ENCODE measurements at places on chromosomes 4 and X.

DNA sequence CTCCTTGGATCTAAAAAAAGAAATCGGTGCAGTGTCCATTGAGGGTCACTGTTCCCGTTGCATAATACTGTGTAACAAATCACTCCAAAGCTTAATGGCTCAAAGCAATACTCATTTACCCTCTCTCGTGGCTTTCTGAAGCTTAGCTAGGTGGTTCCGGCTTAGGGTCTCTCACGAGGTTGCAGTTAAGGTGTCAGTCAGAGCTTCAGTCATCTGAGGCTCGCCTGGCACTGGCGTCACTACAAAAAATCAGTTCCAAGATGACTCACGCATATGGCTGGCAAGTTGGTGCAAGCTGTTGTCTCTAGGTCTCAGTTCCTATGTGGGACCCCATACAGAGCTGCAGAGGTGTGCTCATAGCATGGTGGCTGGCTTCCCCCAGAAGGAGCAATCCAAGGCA, 91.0 kb downstream of the BEND2 start:
- DNase-seq, result no peak

- DNase-seq, result no peak
These were observed 62.5 kb downstream of the FSTL5 start for GRCh38 chr4:162101337-162101736.

- DNase-seq, result no peak
These were observed 100.6 kb downstream of the NHS start for GRCh38 chrX:17475449-17476217.

DNA sequence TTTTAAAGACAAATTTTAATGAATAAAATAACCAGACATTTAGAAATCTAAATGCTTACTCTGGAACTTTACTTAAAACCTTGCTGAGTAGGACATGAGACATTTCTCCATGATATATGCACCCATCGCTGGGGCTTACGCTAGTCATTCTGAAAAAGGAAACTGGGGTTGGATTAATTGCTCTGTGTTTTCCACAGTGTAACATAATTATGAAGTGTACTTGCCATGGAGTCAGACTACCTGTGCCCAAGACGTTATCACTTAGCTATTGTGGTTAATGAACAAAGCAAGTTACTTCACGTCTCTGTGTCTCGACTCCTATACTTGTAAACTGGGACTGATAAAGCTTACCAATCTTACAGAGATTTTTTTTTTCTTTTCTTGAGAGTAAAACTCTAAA, 47.8 kb downstream of the SHISA3 start:
- DNase-seq, result no peak

GRCh38 chrX:100440006-100440405, 29.9 kb upstream of the PCDH19 start:
- DNase-seq, result no peak

GRCh38 chr4:95106408-95106928, 348.7 kb downstream of the BMPR1B start:
- DNase-seq, result no peak

DNA sequence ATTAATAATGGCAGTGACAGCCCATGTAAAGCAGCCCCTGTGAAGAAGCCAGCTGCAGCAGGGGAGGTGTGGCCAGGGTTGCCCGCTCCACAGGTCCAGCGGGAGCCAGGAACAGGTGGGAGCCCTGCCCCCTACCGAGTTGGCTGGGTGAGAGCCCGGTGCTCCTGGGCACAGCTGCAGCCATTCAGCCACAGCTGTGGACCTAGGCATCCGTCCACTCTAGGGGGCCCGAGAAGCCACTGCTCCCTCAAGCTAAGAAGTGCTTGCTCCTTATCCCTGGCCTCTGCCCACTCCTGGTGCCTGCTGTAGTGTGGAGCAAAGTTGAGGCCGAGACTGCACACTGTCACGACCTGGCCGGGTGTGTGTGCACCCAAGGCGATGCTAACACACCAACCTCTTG, 1469.0 kb downstream of the PCDH7 start:
- DNase-seq, result no peak

DNA sequence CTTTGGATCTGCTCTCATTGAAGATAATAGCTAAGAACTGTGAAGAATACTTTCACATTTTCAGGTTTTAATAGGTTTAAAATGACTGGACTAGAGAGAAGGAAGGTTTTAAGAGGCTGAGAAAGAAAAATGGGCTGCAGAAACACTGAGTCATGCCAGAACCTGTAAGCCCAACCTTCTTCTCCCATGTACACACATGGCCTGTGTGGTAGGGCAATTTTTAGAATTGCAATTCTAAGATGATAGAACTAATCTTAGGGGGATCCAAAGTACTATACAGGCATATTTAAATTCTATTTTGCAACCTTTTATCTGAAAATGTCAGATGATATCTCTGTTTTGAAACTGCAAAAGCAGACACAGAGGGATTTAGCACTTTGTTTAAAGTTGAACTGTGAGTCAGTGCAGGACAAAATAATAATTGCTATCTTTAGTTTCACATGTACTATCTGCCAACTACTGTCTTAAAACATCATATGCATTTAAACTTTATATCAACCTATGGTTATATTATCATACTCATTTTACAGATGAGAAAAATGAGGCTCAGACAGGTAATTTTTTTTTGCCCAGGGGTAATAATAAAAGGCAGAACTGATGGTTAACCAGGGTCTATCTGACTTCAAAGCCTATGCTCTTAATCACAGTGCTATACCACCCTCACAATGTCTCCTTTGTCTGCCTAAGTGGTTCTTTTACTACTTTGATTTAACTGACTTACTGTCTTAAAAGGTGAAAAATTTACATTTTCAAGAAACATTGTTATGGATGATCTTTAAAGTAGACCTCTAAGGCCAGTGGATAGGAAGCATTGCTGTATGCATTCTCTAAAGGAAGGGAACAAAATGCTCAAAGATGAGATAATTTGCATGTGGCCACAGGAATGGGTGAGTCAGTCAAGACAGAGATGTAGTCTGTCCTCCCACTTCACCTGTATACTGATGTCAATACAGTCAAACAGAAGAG, 4.3 kb downstream of the TMPRSS11E start:
- no peak for DNase-seq

GRCh38 chr4:141329174-141329569, 108.5 kb downstream of the ZNF330 start:
- DNase-seq, result no peak

DNA sequence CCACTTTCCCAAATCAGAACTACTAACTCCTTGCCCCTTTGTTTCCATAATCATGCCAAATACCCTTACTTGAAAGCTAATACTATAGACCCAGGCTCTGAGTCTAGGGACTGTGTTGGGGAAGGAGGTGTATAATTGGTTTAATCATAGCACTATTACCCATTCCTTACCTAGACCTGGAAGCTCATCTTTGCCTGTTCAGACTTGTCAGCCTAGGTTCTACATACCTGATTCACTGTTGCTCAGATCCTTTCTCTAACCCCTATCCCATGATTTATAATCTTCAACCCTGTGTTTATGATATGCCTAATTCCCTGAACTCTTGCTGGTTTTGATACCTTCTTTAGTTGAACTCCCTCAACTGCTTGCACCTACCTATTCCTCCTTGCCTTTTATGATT, 123.1 kb upstream of the GRIA3 start:
- DNase-seq, result no peak

DNA sequence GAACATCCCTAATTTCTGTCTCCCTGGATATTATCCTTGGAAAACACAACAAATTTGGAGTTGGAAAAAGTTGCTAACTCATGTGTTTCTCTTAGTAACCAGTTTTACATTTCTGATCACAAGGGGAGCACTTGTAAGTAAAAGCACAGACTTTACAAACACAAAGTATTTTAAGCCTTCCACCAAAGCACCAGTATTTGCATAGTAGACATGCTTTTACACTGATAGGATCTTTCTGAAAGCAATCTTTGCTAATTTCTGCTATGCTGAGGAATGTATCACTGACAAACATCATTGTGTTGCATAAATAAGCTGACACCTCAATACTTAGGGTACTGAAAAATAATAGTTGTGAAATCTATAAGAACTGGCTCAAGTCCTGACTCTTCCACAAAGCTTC, 100.6 kb downstream of the MID1 start:
- no peak for DNase-seq

DNA sequence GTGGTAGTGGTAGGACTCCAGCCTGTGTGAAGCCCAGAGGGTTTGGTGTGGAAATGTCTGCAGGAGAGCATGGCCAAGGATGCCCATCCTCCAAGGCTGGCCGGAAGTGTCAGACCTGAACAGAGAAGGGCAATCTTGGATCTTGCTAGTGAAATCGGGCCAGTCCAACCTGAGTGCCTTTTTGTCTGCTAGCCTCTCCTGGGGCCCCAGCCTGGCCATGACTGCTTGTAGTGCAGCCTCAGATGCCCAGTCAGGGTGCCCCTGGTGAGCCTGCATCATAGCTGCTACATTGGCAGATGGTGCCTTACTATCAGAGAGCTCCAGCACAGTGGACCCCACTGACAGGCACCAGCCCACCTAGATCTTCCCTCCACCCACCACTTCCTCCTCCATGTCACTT, 99.3 kb upstream of the PCDH18 start:
- no peak for DNase-seq

GRCh38 chrX:38878641-38879340, 77.5 kb downstream of the MID1IP1 start:
- no peak for DNase-seq

DNA sequence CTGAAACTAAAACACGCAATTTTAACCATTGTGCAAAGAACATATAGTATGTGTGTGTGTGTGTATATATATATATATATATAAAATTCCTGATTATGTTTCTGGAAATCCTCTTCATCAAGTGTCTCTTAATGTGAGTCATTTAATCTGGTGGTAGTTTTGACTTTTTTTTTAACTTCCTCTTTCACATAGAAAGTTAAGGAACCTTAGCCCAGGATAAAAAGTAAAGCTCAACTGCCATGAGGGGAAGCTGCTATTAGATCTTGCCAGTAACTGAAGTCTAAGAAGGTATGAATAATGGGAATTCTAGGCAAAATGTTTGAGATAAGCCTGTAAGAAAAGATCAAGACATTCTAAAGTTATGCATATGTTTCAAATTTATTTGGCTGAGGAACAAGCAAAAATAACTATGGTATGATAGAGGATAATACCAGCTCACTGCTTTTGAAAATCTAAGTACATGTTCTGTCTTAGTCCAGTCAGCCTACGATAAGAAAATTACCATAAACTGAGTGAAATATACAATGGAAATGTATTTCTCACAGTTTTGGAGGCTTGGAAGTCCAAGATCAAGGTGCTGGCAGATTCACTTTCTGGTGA, 757.0 kb downstream of the TRAM1L1 start:
- DNase-seq, result no peak

DNA sequence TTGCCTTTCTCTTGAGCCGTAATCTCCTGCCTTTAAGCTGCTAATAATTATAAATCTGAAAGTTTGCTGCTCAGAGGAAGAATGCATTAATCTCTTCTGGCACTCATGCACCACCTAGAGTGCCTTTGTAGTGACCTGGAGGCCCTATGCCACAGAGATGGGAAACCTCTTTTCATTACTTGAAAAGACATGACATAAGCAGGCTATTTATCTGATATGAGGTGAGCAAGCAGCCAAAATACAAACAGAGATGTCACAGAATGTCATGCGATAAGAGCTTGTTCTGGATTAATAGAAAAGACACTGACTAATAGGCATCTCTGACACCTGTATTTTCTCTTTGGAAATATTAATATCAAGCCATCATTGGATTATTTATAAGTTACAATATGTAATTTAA, 42.3 kb downstream of the GABRB1 start:
- DNase-seq, result no peak

GRCh38 chr4:150569384-150569987, 12.5 kb upstream of the MAB21L2 start:
- no peak for DNase-seq

DNA sequence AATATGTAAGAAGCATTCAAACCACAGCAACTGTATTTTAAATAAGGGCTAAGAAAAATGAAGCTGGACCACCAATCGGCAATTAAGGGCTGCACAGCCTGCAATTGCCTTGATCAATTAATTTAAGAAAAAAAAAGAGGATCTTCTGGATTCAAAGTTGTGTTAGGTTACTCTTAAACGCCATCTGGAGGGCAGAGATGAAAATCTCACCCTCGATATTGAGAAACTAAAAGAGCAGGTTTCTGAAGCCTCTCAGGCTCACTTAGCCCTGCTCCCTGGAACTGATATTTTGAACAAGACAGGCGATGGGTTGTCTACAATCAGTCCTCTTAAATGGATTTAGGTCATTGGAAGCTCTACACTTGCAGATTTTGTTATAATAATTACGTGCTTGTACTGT, 579.4 kb downstream of the GRXCR1 start:
- no peak for DNase-seq

DNA sequence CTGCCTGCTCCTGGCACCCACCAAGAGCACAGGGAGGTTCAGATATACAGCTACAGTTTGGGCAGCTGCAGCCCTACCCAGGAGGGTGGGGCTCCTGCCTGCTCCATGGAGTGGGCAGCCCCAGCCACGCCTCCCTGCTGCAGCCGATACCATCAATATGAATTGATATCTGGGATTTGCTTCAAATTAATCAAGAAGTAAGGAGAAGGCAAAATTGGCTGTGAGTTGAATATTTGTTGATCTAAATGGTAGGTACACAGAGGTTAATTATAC, 31.2 kb upstream of the ZNF280C start:
- no peak for DNase-seq

DNA sequence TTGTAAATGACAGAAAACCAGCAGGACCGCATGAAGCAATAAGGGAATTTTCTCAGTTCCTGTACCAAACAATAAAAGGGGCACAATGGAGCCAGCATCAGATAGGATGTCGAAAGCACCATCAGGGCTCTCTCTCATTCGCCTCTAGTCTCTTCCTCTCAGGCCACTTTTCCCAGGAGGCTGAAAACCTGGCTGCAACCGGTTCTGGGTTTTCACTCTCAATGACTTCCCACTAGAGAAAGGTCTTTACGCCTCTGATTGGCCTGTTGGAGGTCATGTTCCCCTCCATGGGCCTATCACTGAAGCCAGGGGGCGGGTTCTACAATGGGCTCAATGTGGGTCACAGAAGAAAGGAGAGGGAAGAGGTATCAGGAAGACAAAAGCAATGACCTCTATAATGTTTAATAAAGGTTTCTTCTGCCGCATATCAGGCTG, 29.3 kb downstream of the ZNF827 start:
- peak; percentile 85 for DNase-seq

GRCh38 chr4:185933078-185933581, 121.1 kb upstream of the SORBS2 start:
- DNase-seq, result no peak

DNA sequence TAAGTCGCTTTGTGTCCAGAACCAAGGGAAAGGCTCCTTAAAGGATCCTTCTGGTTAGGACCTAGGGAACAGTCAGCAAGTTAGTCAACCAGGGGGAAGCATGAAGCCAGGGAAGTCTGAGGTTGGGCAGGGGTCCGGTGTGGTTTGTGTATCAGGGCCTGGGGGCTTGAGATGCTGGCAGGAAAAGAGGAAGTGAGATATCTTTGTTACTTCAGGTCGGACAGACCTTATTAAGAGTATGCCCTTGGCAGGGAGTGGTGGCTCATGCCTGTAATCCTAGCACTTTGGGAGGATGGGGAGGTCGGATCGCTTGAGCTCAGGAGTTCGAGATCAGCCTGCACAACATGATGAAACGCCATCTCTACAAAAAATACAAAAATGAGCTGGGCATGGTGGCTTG, 52.3 kb upstream of the TRPC5OS start:
- DNase-seq, result no peak
